Activated naive CD4-positive, alpha-beta T cell treated with anti-CD3 and anti-CD28 coated beads, Interleukin-2, amount 50 U/mL, for 72 hours (primary cell): ENCODE measurements at places on chromosomes 11 and 22.

DNA sequence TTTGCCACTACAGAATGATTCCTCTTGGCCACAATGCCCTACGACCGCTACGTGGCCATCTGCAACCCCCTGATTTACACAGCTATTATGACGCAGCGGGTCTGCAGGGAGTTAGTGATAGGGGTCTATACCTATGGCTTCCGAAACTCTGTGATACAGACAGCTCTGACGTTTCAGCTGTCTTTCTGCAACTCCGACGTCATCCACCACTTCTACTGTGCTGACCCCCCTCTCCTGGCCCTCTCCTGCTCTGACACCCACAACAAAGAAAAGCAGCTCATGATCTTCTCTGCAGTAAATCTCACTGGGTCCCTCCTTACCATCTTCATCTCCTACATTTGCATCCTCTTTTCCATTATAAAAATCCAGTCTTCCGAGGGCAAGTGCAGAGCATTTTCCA lies 52.3 kb upstream of the OR5P2 start:
- DNase-seq, result no peak

GRCh38 chr11:59183771-59184170 lies 11.8 kb downstream of the DTX4 start:
- DNase-seq, result no peak

- DNase-seq, result no peak
These were observed 887.1 kb downstream of the DLG2 start for GRCh38 chr11:84740050-84740449.

- DNase-seq, result no peak
These were observed 58.9 kb upstream of the ARHGAP32 start for GRCh38 chr11:129251067-129251466.
